NCI-H1105 treated with DMSO at 0.1 percent for 48 hours (cell line): ENCODE measurements at places on chromosomes 3 and 15.

- DNase-seq: no peak
Observed at GRCh38 chr15:60074181-60074885, 70.2 kb downstream of the FOXB1 start.

- DNase-seq: no peak
Observed at GRCh38 chr3:32405711-32406323, 14.2 kb downstream of the CMTM7 start.

DNA sequence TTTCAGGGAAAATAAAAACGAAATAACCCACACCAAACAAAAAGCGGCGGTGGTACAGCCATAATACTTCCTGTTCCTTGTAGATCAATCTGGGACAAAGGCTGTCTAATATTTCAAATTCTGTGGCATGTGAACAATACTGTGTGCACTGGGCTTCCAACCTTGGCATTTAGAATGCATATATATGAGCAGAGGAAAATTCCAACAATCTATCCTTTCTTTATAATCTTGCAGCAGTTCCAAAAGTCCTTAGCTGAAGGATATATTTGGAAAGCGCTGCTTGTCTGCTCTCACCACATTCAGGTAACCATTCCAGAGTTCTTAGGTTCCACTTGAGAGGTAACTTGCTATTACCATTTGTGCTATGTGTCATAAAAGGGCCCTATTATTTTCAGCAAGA is 231.8 kb downstream of the RBMS3 start:
- no peak for DNase-seq

DNA sequence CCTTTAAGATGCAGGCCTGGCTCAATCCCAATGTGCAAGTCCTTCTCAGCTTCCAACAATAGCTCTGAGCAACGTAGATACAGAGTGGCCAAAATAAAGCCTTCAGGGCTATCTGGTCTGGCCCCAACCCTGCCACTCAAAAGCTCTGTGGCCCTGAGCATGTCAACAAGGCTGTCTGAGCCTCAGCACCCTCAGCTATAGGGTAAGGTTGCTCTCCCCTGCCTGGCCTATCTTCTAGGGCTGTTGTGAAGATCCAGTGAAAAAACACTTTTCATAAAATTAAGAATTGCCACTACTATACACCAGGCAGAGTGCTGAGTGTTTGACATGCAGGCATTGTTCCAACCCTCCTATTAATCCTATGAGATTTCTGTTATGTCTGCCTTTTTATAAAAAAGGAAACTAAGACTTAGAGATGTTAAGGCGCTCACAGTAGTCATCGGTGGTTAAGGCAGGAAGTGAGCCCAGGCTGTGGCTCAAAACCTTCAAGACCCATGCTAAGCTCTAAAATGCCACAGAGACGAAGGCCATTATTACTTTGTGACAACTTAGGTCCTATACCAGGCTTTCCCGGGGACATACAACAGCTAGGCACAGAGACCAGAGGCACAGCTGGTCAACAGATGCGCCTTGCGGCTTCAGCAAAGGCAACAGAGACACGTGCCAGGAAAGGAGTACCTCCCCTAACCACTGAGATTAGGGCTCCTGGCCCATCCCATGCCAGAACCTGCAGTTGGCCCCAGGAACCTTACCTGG is 5.1 kb downstream of the POLG start:
- no peak for DNase-seq

GRCh38 chr3:196620684-196621083 is 18.8 kb upstream of the NRROS start:
- DNase-seq: no peak
